Progenitor cell of endocrine pancreas (in vitro differentiated cells): ENCODE measurements at places on chromosomes 6 and 20. TPM values are rescaled to one million over a fixed set of nuclear protein-coding genes. Genes with fewer than 3 reads are reported as not detected.

DNA sequence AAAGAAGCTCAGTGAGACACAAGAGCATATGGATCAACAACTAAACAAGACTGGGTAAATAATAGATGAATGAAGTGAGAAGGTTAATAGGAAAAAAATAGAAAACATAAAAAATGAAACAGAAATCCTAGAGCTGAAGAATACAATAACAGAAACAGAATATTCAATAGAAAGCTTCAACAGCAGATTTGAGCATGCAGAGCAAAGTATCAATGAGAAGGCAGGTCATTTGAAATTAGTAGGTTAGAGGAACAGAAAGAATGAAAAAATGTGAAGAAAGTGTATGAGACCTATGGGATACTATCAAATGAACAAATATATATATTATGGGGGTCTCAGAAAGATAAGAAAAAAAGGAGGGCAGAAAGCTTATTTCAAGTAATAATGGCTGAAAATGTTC lies 362.9 kb upstream of the POU3F2 start:
- DNase-seq = no peak

The SLC13A3 gene
- total RNA-seq = 2.9 and 5.0 TPM in 2 replicates

DNA sequence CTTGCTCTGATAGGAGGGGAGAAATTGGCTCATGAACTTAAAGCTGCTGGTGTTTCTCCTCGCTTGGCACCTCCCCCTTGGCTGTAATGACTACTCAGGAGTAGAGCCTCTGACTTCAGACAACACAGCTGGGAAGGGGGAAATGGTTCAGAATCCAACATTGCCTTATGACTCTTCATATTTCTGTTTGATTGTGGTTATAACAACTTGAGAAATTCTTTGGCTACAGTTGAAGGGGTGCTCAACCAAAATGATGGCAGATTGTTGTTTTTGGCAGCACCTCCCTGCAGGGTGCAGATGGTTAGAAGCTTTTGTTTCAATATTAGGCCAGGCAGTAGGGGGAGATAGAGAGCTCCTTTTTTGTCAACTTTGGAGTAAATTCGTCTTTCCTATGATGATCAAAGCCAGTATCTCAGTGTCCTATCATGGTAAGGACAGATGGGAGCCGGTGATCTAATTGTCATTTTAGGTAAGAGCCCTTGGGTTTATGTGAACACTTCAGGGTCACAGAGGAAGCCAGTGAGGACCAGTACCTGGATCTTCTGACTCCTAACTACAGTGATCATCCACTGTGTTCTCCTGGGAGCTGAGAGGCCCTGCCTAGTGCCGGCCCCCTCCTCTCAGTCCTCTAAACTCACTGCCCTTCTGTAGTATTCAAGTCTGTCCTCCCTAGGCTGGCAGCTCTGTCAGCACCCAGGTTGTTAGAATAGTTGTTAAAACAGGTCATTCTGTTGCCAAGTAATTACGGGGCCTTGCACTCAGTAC lies 39.9 kb downstream of the RPRD1B start:
- no peak for DNase-seq

GRCh38 chr6:107600121-107600520 lies 110.2 kb downstream of the SOBP start:
- no peak for DNase-seq

- no peak for DNase-seq
These were observed 63.4 kb upstream of the AFDN start for GRCh38 chr6:167763056-167763944.

GRCh38 chr6:113934101-113934500 lies 36.8 kb downstream of the HDAC2 start:
- DNase-seq = no peak

- DNase-seq = no peak
These were observed 16.0 kb upstream of the NKX2-2 start for GRCh38 chr20:21529863-21530262.

- no peak for DNase-seq
These were observed 113.6 kb upstream of the IFNGR1 start for GRCh38 chr6:137332637-137333280.

The NKX2-2 gene
- 15.5 and 16.1 TPM in 2 replicates for total RNA-seq

GRCh38 chr20:20743511-20744169 lies 31.2 kb upstream of the RALGAPA2 start:
- peak; percentile 11 for DNase-seq

DNA sequence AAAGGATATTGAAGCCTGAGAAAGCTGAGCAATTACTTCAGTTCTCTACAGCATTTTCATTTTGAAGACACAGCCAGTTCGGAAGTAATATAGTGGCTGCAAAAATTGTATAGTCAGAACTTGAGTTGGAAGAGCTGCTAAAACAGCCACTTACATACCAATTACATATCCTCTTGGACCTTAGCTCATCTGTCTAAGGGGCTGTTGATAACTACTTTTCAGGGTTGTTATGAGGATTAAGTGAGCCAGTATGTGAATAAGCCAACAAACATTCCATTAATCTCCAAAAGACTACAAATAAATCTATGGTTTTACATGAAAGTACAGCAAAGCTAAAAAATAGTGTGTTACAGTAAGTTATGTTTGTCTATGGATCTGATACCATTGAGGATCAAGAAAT lies 59.7 kb downstream of the TMEM200A start:
- no peak for DNase-seq

The SRF gene
- 29.1 and 30.3 TPM in 2 replicates for total RNA-seq

The UBE2J1 gene
- total RNA-seq = 36.0 and 36.2 TPM in 2 replicates

The GJA10 gene
- not detected in 2 replicates for total RNA-seq

The KIAA1755 gene
- total RNA-seq = 0.16 and 0.29 TPM in 2 replicates

DNA sequence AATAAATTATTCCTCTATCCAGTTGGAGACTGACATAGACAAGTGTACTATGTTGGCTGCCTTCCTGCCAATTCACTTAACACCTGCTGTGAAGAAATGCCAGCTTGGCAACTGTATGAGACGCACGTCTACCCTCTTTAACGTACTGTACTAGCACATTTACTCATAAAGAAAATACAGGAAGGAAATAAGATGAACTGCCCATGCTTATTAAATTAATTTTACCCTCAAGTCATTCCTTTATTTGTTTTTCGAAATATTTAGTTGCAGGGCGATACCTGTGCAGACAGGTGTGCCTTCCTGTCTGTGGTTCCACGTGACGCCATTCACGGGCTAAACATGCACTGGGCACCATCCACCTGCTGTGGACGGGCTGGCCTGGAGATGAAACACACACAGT lies 52.0 kb downstream of the PSMG4 start:
- DNase-seq = no peak

DNA sequence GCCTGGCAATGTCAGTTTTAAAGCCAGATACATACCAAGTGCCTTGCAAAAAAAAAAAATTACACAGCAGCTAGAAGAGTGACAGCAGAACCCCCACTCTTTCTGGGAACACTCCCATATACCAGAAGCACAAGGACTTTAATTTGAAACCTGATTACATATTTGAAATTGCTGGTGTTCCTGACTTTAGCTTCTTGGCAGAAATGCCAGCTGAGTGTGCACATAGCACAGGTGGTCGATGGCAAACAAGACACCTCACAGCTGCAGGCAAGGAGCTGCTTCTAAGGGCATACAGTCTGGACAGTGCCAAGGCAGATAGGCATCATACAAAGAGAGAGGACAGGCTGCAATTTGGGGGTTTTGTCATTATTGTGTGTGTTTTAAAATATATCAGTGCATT lies 150.7 kb upstream of the SGK1 start:
- no peak for DNase-seq

GRCh38 chr6:169376458-169376857 lies 122.8 kb upstream of the THBS2 start:
- DNase-seq = no peak

The MCM9 gene
- total RNA-seq = 24.7 and 25.1 TPM in 2 replicates

The PTCHD4 gene
- total RNA-seq = 2.7 and 4.8 TPM in 2 replicates

DNA sequence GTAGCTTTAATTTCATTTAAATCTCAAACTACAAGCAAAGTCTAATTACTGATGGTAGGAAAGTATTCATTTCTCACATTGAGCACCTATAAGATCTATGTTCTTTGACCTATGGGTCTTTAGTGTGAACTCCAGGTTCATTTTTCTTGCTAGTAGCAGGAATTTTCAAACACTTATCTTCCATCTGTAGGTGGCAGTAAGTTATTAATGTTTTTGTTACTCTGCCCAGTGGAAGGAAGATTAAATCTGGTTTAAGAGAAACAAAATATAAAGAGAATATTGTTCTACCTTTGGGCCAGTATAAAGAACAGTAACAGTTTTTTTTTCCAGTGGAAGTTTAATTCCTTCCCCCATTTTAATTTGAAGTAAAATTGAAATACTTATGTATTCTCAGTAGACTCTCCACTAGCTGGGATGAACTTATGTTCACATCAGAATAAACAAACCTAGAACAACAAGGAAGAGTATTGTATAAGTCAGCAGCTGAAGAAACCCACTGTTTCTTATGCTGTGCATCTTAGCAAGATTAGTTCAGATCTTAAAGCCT lies 328.2 kb downstream of the PHF3 start:
- no peak for DNase-seq

- DNase-seq = peak; percentile 50
These were observed 609 bp downstream of the OGFRL1 start for GRCh38 chr6:71289039-71289801.

The NECAB3 gene
- total RNA-seq = 68.3 and 74.6 TPM in 2 replicates

- peak; percentile 28 for DNase-seq
These were observed 79.1 kb downstream of the ELOVL4 start for GRCh38 chr6:79868098-79868722.

DNA sequence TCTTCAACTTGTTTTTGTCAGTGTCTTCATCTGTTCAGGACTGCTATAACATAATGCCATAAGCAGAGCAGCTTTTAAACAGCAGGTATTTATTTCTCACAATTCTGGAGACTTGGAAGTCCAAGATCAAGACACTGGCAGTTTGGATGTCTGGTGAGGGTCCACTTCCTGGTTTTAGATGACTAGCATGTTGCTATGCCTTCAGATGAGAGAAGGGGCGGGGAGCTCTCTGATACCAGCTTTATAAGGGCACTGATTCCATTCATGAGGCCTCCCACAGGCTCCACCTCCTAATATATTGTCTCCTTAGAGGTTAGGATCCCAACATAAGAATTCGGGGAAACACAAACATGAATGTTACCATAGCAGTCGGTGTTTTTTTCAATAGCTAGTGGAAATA lies 52.9 kb downstream of the FAM83B start:
- no peak for DNase-seq

- DNase-seq = no peak
These were observed 206.2 kb downstream of the WDR27 start for GRCh38 chr6:169495601-169496000.

The PLCB4 gene
- 13.1 and 17.2 TPM in 2 replicates for total RNA-seq

- DNase-seq = no peak
These were observed 34.5 kb downstream of the COL19A1 start for GRCh38 chr6:69900869-69901268.

- DNase-seq = peak; percentile 90
These were observed 43.8 kb downstream of the MDFI start for GRCh38 chr6:41682056-41682477.

- DNase-seq = no peak
These were observed 3.8 kb downstream of the SLC13A3 start for GRCh38 chr20:46647469-46647868.

DNA sequence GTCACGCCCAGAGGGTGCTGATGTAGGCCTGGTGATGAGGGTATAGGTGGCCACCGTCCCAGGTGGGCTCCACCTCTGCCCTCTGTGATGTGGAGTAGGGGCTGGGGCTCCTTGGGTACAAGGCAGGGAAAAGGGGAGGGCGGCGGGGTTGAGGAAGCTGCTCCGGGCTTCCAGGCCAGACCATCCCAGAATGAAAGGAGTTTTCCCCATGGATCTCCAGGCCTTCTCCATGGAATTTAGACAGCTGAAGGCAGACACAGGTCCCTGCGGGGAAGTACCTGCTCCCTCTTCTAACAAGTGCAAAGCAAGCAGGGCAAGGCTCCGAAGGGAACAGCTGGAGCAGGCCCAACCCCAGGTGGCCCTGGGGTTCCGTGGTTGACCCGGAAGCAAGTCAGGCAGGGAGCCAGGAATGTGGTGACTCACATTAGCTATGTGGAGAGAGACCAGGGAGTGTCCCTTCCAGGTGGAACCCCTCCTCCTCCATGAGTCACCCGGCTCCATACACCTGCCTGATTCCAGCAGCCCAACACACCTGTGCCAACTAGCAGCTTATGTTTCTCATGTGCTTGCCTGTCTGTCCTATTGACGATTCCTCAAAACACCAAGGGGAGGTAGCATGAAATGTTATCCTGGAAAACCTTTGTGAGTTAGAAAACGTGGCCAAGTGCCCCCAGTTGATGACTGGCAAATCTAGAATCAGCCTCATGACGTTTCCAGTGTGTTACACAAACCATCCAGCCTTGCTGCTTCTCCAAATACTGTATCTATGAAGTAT lies 59.7 kb upstream of the SNX9 start:
- DNase-seq = no peak

DNA sequence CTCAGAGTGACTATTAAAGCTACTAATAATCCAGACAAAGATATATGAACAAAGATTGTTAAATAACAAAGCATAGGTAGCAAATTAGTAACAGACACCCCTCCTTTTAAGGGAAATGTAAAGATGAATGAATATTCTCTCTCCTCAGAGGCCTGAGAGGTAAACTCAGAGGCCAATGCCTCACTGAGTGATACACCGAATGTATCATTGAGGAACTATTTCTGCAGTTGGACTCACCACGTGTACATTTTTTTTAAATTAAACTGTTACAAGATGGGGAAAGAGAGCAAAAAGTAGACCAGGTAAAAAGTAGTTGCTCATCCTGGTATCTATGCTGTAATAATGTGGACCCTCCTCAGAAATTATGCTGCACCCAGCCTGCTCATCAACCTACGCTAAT lies 72.3 kb upstream of the IPCEF1 start:
- DNase-seq = no peak

- no peak for DNase-seq
These were observed 235.4 kb upstream of the SLC35B3 start for GRCh38 chr6:8670792-8671191.

The HTR1B gene
- 8.9 and 10.3 TPM in 2 replicates for total RNA-seq

The VIP gene
- total RNA-seq = not detected in 2 replicates

- DNase-seq = no peak
These were observed 22.0 kb upstream of the PRSS35 start for GRCh38 chr6:83490217-83490807.

- DNase-seq = no peak
These were observed 4.5 kb upstream of the SERINC1 start for GRCh38 chr6:122476131-122476530.

The KHDC1L gene
- total RNA-seq = not detected in 2 replicates

DNA sequence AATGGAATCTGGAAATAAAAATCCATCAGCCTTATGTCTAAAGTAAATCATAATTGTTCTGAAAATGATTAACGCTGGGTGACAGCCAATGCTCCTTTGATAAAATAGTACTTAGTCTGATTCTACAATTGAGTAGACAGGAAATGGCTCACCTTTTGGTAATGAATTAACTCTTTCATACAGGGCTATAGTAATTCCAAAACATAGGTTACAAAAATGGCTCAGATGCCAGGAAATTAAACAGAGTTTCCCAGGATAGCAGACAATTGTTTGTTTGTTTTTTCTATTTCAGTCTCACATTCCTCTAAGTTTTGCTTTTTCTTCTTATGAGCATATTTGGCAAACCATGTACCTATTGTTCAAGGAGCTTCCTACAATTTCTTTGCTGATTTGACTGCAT lies 257.2 kb upstream of the EPHA7 start:
- DNase-seq = no peak
